ENCODE measurements at places on chromosomes 16 and 17.
A peak's percentile ranks its signal among the peaks of the same experiment; 100 is the strongest.

DNA sequence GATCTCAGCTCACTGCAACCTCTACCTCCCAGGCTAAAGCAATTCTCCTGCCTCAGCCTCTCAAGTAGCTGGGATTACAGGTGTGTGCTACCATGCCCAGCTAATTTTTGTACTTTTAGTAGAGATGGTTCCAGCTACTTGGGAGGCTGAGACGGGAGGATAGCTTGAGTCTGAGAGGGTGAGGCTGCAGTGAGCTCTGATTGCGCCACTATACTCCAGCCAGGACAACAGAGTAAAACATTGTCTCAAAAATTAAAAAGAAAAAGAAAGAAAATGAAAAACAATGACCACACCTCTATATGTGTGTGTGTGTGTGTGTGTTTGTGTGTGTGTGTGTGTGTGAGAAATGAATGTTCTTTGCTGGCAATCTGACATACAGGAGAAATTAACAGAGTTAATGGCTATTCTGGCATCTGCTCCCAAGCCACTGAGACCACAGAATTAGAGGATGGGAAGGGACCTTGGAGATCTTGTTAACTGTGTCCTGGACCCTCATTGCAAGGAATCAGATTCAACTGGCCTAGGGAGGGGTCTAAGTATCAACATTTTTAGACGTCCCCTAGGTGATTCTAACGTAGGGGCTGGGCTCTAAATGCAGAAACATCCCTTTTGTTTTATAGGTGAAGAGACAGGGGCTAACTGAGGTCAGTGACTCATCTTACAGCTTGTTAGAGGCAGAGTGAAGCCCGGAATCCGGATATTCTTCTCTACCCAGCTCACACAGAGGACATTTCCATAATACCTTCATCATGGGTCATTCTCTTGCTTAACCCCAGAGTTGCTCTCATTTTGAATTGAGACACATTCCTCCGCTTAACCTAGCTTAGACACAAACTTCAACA, 16.4 kb upstream of the MARCHF10 start:
- peak; percentile 71 for DNase-seq

- no peak for DNase-seq
Observed at GRCh38 chr17:63258785-63259184, 187.3 kb downstream of the CYB561 start.

GRCh38 chr16:7938175-7938574, 605.5 kb downstream of the RBFOX1 start:
- DNase-seq: no peak

- DNase-seq: no peak
Observed at GRCh38 chr17:76558198-76559095, 18.6 kb downstream of the PRCD start.
